ENCODE measurements at places on chromosomes 2 and 18. TPM values are rescaled to one million over a fixed set of nuclear protein-coding genes. Genes with fewer than 3 reads are reported as not detected.

- no peaks in the 10 kb centered on the region for H3K4me1 ChIP-seq
- H3K27ac ChIP-seq = no peak overlapping the region
- H3K4me3 ChIP-seq = no peak overlapping the region
- no peaks in the 10 kb centered on the region for H3K36me3 ChIP-seq
Measured at GRCh38 chr2:26580151-26580550, 61.0 kb downstream of the CIB4 start.

- DNase-seq = no peak
- H3K4me3 ChIP-seq = no peak overlapping the region
- no peaks in the 10 kb centered on the region for H3K4me1 ChIP-seq
Measured at GRCh38 chr18:39366656-39367055, 1801.1 kb upstream of the CELF4 start.

DNA sequence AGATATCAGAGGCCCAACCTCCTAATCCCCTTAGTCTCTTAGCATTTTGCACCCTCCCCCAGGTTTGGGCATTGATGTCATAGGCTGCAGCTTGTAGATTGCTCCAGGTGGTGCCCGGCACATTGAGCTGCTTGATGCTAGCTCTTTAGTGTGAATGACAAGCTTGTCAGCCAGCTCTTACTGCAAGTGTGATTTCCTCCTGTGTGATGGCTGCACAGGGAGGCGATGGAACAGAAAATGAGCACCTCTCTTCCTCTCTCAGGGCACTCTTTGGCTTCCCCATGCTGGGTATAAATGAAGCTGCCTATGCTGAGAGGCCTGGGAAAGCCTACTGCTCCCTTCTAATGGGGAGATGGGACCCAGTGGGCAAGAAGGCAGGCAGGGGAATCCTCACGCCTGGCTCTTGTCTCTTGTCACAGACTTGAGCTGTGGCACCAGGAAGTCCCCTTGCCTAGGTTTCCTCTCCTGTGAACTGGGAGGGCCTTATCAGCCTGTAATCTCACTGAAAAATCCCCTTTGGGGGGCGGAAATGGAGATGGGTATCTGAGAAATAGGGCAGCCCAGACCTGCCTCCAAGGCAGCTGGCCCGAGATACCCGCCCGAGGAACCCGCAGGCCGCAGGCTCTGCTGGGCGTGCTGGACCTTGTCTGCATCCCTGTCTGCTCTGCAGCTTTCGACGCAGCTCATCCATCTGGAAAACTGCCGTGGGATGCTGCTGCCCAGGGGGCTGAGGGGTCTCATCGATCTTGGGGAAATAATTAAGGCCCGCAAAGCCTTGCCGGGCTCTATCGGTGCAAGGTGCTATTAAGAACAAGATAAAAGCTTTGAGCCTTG, 163.5 kb upstream of the CXCR4 start:
- H3K4me1 ChIP-seq = no peaks in the 10 kb centered on the region
- H3K4me3 ChIP-seq = no peak overlapping the region
- no peak for DNase-seq
- no peaks in the 10 kb centered on the region for H3K27me3 ChIP-seq

DNA sequence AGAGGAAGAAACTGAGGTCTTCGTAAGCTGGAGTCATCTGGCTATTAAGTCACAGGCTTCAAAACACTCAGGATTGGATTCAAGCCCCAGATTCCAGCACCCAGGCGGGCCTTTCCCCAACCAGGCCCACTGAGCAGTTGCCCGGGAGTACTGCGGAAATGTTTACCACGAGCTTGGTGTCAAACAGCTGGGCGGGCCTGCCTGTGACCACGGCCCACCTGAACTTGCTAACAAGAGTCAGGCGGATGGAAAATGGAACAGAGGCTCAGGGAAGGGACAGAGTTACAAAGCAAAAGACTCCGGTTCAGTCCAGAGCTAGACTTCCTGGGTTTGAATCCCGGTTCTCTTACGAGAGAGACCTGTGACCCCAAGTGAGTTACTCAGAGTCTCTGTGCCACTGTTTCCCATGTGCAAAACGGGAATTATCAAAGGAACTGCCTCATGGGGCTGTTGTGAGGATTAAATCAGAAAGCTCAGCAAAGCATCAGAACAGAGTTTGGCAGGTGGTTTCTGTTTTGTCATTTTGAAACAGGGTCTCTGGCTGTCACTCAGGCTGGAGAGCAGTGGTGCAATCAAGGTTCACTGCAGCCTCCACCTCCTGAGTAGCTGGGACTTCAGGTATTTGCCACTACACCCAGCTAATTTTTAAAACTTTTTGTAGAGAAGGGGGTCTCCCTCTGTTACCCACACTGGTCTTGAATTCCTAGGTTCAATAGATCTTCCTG, 49.0 kb upstream of the TFCP2L1 start:
- no peak overlapping the region for H3K27ac ChIP-seq
- no peaks in the 10 kb centered on the region for H3K27me3 ChIP-seq
- H3K36me3 ChIP-seq = peaks cover 8% of the 10 kb centered on the region
- DNase-seq = no peak
- H3K4me1 ChIP-seq = peaks cover 6% of the 10 kb centered on the region

The SLC4A5 gene
- total RNA-seq = 4.2 TPM

GRCh38 chr2:37609782-37610181, 61.7 kb downstream of the CDC42EP3 start:
- H3K4me3 ChIP-seq = no peak overlapping the region
- H3K27ac ChIP-seq = no peak overlapping the region
- H3K4me1 ChIP-seq = no peaks in the 10 kb centered on the region
- H3K27me3 ChIP-seq = no peaks in the 10 kb centered on the region
- no peak for DNase-seq
- no peaks in the 10 kb centered on the region for H3K36me3 ChIP-seq

- H3K36me3 ChIP-seq = no peaks in the 10 kb centered on the region
- no peaks in the 10 kb centered on the region for H3K4me1 ChIP-seq
- H3K27me3 ChIP-seq = no peaks in the 10 kb centered on the region
- DNase-seq = no peak
Measured at GRCh38 chr2:214261683-214262082, 149.2 kb upstream of the VWC2L start.

The ASB18 gene
- total RNA-seq = not detected

DNA sequence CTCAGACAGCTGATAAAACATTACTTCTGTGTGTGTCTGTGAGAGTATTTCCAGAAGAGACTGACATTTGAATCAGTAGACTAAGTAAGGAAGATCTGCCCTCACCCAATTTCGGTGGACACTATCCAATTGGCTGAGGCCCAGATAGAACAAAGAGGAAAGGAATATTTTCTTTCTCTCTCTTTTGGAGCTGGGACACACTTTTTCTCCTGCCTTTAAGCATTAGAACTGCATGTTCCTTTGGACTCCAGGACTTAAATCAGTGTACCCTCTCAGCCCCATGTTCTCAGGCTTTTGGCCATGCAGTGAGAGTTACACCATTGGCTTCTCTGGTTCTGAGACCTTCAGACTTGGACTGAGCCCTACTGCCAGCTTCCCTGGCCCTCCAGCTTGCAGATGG, 3.3 kb upstream of the SRBD1 start:
- no peak for DNase-seq
- no peaks in the 10 kb centered on the region for H3K27me3 ChIP-seq
- H3K4me3 ChIP-seq = no peak overlapping the region
- H3K36me3 ChIP-seq = no peaks in the 10 kb centered on the region
- H3K27ac ChIP-seq = no peak overlapping the region

DNA sequence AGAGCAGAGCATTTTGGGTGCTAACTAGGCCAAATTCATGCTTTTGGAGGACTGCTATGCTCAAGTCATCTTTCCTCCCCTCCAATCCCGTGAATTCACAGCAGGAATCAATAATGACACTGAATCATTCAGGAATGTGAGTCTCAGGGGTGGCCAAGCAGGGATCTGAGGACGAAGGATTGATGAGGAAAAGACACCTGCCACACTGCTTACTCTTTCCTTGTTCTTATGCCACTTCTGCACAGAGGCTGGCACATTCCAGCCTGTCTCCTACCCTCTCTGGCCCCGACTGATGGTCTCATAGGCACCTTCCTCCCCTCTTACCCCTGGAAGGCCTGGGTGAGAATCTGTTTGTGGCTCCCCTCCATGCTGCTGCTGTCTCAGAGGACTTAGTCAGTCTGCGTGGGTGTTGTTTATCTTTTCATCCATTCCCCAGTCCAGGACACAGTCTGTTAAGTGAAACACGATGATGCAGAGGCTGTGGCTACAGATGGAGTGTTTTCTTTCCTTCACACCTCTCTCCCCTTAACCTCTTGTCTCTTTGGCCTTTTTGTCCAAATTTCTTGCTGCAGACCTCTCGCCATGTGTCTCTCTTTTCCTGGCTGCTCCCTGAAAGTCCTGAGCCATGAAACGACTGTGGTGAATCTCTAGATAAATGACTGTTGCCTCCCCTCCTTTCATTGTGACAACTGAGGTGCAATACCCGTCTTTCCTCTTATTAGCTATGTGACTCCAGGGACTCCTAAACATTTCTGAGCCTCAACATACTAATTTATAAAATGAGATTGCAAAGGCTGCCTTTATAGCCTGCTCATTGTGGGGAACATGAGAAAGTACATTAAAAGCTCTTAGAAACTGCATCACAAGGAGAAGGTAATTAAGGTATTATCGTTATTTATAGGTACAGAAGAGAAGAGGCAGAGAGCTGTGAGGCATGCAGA, 86.9 kb downstream of the RDH14 start:
- peaks cover 12% of the 10 kb centered on the region for H3K4me1 ChIP-seq
- H3K27ac ChIP-seq = no peak overlapping the region
- H3K36me3 ChIP-seq = no peaks in the 10 kb centered on the region
- DNase-seq = no peak

GRCh38 chr2:30472326-30472725, 25.3 kb downstream of the LCLAT1 start:
- no peak overlapping the region for H3K4me3 ChIP-seq
- H3K36me3 ChIP-seq = no peaks in the 10 kb centered on the region
- H3K27me3 ChIP-seq = no peaks in the 10 kb centered on the region
- H3K4me1 ChIP-seq = no peaks in the 10 kb centered on the region

The SAG gene
- total RNA-seq = not detected

The CIB4 gene
- not detected for total RNA-seq

DNA sequence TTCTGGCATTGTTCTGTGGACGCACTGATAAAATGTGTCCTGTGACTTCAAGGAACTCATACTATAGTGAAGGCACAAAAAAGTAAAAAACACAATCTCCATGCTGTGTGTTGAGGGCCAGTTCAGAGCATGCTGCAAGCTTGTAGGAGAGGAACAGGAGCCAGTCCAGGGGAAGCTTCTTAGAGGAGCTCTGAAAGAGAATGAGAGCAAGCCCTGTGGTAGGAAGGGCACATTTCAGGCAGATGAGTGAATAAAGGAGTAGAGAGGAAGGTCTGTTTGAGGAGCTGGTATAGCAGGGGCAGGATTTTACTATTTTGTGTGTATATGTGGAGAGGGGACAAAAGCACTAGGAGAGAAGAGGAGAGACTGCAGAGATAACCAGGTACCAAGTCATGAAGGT, 478.3 kb downstream of the ZEB2 start:
- no peak overlapping the region for H3K4me3 ChIP-seq
- no peak for DNase-seq

The CYS1 gene
- total RNA-seq = 2.6 TPM

DNA sequence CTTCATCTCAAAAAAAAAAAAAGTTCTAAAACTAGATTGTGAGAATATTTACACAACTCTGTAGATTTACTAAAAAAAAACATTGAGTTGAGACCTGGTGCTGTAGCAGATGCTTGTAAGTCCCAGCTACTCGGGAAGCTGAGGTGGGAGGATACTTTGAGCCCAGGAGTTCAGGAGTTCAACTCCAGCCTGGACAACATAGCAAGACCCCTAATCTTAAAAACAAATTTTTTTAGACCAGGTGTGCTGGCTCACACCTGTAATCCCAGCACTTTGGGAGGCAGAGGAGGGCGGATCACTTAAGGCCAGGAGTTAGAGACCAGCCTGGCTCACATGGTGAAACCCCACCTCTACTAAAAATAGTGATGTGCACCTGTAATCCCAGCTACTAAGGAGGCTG, 108.9 kb downstream of the MEMO1 start:
- no peak overlapping the region for H3K4me3 ChIP-seq
- H3K27me3 ChIP-seq = no peaks in the 10 kb centered on the region
- peaks cover 17% of the 10 kb centered on the region for H3K36me3 ChIP-seq
- H3K4me1 ChIP-seq = no peaks in the 10 kb centered on the region

- no peak overlapping the region for H3K27ac ChIP-seq
- H3K4me3 ChIP-seq = no peak overlapping the region
- no peak for DNase-seq
- H3K27me3 ChIP-seq = peaks cover 98% of the 10 kb centered on the region
Measured at GRCh38 chr2:176111309-176111663, 4.2 kb downstream of the HOXD11 start.

GRCh38 chr2:64311948-64312621, 141.9 kb upstream of the LGALSL start:
- peak; percentile 85 for DNase-seq
- no peaks in the 10 kb centered on the region for H3K36me3 ChIP-seq
- no peak overlapping the region for H3K27ac ChIP-seq

DNA sequence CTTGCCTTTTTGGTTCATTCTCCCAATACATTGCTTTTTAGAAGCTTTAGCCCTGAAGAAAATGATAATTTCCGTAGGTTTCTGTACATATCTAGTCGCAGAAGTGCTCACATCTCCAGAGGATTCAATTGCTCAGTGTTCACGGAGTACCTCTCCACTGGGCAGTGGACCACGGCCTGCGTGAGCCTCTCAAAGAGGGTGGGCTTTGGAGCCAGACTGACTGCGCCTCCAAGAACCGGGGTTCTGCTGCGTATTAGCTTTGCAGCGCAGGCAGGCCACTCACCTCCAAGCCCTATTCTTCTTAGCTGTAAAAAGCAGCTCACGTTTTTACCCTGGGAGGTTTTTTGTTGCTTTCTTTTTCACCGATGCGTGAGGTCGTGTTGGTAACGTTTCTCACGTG, 35.4 kb downstream of the NTSR2 start:
- H3K4me1 ChIP-seq = no peaks in the 10 kb centered on the region
- no peaks in the 10 kb centered on the region for H3K36me3 ChIP-seq
- no peak overlapping the region for H3K27ac ChIP-seq
- DNase-seq = no peak
- H3K27me3 ChIP-seq = no peaks in the 10 kb centered on the region

DNA sequence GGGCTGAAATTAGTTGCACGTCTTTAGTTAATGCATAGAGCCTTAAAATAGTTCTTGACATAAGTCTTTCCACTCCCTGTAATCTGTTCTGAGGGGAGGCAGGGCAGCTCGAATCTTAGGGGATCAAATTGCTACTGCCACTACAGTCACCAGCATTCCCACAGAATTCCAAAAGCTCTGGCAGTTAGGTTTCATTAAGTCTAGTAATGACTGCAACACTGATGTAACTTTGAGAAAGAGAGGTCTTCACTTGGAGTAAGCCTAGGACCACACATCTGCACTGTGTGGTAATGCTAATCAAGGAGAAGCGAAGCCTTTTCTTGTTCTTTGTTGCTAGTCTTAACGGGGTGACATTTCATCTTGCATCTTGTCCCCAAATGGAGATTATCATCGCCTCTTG, 19.3 kb upstream of the NCK2 start:
- no peaks in the 10 kb centered on the region for H3K36me3 ChIP-seq
- H3K4me1 ChIP-seq = no peaks in the 10 kb centered on the region
- H3K27ac ChIP-seq = no peak overlapping the region
- DNase-seq = no peak
- H3K27me3 ChIP-seq = no peaks in the 10 kb centered on the region
- H3K4me3 ChIP-seq = no peak overlapping the region

The CYP27C1 gene
- total RNA-seq = not detected

- H3K27ac ChIP-seq = no peak overlapping the region
- no peak for DNase-seq
- H3K4me3 ChIP-seq = no peak overlapping the region
- peaks cover 77% of the 10 kb centered on the region for H3K36me3 ChIP-seq
Measured at GRCh38 chr2:37100054-37100453, 15.7 kb downstream of the GPATCH11 start.

- H3K4me1 ChIP-seq = peaks cover 35% of the 10 kb centered on the region
- peak overlapping the region; percentile 93 for H3K27ac ChIP-seq
- H3K27me3 ChIP-seq = no peaks in the 10 kb centered on the region
- H3K4me3 ChIP-seq = peak overlapping the region; percentile 96
- peaks cover 56% of the 10 kb centered on the region for H3K36me3 ChIP-seq
Measured at GRCh38 chr2:24076849-24077534, 866 bp upstream of the SF3B6 start.
